Esophagus squamous epithelium (tissue), 5 donors: ENCODE measurements at places on chromosomes 1 and 21.

DNA sequence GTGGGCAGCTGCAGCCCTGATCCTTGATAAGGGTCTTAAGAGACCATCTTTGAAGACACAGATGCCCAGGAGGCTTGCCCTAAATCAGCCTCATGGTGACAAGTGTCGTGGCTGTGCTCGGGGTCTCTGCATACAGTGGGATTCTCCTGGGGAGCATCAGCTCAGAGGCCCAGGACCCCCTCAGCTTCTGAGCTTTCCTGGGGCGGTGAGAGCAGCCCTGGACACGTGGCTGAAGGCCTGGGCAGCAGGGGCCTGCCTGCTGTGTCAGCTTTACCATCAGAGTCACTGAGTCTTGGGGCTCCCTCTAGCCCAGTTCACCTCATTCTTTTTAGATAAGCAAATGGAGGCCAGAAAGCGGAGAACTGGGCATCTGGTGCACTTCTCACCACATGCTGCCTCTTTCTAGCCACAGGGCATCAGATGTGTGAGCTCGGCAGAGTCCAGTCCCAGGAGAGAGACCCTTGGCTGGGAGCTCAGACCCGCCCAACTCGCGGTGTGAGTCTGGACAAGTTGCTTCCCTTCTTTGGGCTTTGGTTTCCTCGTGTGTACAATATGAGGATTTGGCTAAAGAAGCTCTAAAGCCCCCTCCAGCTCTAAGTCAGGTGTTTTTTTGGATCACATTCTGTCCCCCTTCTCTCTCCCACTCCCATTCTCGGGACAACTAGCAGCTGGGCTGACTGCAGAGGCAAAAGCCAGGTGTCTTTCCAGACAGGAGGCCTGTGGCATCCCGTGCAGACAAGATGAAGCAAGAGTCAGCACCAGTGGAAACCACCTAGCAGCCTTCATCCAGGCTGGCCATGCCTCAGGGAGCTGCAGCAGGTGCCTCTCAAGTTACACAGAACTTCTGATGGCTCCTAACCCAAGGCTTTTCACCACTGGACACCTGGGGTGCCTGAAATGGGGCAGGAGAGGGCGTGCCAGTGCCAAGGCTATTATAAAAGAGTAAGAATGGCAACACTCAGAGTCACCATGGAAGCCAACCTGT lies 119.1 kb downstream of the KCNN3 start:
- no peak for DNase-seq

DNA sequence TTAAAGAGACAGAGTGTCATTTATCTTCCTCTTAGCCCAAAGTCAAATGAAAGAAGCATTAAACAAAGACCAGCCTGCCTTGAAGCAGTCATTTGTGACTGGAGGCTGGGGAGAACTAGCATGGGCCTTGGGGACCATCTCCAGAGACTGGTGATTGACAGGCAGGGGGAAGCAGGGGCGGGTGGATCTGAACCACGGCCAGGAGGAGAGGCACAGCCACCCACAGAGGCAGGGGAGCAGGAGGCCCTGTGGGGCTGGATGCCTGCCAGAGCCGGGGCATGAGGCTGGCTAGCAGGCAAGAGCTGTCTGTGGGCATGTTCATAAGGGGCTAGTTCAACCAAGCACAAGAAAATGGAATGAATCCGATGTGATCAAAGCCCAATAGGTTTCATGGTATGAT lies 73.9 kb downstream of the PLXNA2 start:
- no peak for DNase-seq

DNA sequence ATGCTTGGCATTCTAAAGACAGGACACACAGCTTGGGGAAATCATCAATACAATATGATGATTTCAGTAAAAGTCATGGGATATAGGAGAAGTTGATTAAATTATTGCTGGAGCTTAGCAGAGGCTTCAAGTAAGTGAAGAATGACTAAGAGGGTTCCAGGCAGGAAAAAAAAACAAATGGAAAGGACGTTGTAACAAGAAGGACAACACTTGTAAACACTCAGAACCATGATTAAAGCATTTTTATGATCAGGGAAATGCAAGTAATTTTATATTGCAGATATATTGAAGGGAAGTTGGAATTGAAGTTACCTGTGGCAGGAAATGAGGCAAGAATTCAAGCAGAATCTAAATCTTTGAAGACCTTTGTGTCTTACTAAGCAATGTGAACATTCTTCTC lies 602.7 kb upstream of the NEGR1 start:
- DNase-seq: no peak

DNA sequence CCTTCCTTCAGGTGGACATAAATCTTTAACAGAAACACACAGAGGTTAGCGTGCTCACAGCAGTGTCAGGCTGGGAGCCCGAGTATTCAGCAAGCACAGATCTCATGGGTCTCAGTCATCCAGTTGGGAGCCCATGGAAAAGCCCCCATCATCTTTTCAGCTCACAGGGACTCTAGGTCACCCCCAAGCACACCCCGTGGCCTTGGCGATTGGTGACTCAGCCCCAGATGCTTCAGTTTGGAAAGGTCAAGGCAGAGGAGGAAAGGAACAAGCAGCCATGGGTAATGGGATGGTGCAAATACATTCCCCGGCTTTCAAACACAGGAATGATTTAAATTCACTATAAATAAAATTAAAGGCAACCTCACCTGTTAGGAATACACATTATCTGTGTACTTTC lies 88.9 kb downstream of the PGBD5 start:
- DNase-seq: no peak

DNA sequence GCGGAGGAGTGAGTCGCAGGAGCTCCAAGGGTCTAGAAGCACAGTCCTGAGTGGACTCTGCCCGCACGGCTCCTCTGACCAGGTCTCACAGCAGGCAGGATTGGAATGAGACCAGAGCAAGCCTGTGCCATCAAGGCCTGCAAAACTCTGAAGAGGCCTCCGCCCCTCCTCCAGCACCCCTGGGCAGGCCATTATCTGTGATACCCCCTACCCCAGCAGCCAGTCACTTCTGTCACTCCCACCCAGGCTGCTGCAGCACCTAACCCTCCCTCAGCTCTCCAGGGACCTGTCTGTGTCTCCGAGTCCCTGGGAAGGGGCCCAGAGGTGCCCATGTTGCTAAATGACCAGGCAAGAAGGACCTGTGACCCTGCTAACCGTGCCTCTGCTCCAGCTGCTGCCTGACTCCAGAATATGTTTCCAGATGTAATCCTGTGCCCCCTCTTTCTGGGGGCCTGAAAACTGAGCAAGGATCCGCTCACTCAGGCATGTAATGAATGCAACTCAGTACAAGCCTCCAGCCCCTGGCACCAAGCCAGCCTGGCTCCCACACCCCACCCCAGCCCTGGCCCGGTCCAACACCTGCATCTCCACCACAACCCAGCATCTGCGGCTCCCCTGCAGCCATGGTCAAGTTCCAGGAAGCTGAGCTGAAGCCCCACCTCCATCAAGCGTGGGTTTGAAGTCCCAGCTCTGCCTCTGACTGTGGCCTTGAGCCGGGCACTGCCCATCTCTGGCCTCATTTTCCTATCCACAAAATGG lies 22.1 kb upstream of the COL16A1 start:
- DNase-seq: no peak

GRCh38 chr21:19810779-19811178 lies 1187.4 kb upstream of the NCAM2 start:
- DNase-seq: no peak

GRCh38 chr1:44002606-44003157 lies 11.3 kb downstream of the CCDC24 start:
- DNase-seq: no peak

DNA sequence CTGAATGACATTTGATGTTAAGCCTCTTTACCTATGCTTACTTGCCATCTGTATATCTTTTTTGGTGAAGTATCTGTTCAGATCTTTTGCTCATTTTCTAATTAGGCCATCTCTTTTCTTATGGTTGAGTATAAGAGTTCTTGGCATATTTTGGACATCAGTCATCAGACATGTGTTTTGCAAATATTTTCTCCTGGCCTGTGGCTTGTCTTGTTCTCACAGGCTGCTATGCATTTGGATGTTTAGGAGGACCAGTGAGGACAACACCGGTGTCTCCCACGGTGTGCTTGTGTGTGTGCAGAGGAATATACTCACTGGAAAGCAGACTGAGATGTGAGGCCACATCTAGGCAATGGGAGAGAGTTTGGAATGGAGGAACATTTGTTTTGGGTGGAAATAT lies 87.1 kb upstream of the LYST start:
- DNase-seq: no peak

DNA sequence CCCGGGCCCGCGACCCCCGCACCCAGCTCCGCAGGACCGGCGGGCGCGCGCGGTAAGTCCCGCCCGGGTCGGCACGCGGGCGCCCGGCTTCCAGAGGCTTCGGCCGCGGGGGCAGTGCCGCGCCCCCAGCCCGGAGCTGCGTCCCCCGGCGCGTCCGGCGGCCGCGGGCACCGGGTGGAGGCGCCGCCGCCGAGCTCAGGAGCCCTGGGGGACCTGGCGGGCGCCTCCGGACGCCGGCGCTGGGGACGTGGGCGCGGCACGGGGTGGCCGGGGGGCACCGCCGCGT lies 227 bp downstream of the NBL1 start:
- DNase-seq: no peak

DNA sequence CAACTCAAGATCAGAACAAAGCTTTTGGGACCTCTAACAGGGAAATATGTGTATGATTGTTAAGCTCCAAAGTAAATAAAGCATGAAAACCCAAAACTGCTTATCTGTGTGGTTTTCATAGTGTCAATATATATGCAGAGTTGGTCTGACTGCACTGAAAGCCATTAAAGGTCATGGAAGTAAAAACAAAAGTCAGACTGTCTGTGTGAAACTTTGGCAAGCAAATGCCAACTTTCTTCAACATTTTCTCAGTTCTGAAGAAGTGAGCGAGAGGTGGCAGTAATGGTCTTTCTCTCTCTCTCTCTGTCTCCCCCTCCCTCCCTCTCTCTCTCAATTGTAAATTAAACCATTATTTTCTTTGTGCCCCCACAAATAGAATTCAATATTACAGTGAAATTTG lies 100.1 kb upstream of the S1PR1 start:
- no peak for DNase-seq

GRCh38 chr1:7680207-7680954 lies 90.7 kb upstream of the VAMP3 start:
- no peak for DNase-seq

GRCh38 chr1:230249695-230250480 lies 176.2 kb downstream of the PGBD5 start:
- no peak for DNase-seq

GRCh38 chr1:209593747-209594146 lies 10.2 kb downstream of the CAMK1G start:
- no peak for DNase-seq

DNA sequence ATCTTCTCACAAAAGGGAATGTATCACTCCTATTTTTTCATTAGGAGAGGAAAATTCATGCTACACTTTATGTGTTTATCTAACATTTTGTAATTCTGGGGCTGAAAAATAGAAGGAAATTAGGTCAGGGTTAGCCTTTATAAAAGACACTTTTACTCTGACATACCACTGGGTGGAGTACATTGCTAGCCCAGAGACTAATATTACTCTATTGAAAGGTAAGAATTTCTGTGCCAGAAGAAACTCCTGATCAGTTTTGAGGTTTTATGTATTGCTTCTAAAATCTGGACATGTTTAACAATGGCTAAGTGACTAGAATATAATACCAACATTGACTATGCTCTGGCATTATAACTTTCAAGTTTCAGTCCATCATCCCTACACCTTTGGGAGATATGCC lies 724.6 kb downstream of the USP25 start:
- DNase-seq: no peak

- no peak for DNase-seq
These were observed 47.9 kb upstream of the NEK2 start for GRCh38 chr1:211723273-211723672.

DNA sequence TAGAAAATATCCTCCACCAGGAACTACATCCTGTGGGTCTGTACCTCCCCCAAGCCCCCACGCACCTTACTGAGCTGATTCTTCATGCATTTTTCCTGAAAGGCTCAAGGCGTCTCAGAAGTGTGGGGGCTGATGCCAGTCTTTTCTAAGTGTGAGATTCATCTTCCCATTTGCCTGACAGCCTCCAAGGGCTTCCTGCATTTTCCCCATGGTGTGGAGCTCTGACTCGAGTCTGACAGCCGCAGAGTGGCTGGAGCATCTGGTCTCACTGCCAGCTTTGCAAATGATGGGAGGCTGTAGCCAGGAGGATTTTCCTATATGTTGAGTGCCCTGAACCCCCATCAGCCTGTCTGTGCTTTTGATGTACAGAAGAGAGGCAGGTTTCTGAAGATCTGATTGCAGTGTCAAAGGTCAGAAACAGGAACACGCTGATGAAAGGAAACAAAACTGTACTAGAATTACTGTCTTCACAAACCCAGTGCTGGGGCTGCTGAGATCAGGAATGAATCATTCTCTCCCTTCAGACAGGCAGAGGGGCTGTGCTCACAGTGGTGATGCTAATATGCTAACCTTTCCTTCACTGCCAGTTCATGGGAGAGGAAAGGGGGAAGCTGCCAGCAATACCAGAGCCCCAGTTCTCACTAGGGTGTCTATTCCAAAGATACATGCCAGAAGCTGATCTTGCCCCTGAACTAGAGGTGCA lies 201.5 kb upstream of the C1orf174 start:
- DNase-seq: no peak
